ENCODE measurements at places on chromosomes 1 and 21. TPM values are rescaled to one million over a fixed set of nuclear protein-coding genes. Genes with fewer than 3 reads are reported as not detected.

GRCh38 chr1:82845866-82846265 lies 1045.1 kb downstream of the ADGRL2 start:
- DNase-seq: no peak

GRCh38 chr1:234869182-234870019 lies 259.2 kb downstream of the TOMM20 start:
- no peak for DNase-seq

Gene FLG2
- total RNA-seq: not detected

Gene SFN
- 0.43 TPM for total RNA-seq

GRCh38 chr1:112341986-112342385 lies 54.0 kb upstream of the CTTNBP2NL start:
- no peak for DNase-seq

Gene C1QTNF12
- total RNA-seq: 1.4 TPM

Gene BNIPL
- total RNA-seq: 0.96 TPM

- no peak for DNase-seq
Measured at GRCh38 chr1:201736707-201737320, 92.1 kb upstream of the IPO9 start.
